Anterior cingulate cortex (tissue), 58 donors: ENCODE measurements at places on chromosomes 2 and 18.

GRCh38 chr2:201235860-201236811, 24.2 kb upstream of the CASP8 start:
- no peak for DNase-seq

DNA sequence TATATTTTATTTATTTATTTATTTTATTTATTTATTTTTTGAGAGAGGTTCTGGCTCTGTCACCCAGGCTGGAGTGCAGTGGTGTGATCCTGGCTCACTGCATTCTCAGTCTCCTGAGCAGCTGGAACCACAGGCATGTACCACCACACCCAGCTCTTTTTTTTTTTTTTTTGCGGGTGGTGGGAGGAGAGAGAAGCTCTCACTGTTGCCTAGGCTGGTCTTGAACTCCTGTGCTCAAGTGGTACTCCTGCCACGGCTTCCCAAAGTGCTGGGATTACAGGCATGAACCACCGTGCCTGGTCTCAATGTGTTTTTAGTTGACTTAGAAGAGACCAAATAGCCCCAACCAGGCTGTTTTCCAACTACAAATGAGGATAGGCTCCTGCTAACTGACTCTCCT, 80.7 kb downstream of the PDCL3 start:
- DNase-seq = no peak

DNA sequence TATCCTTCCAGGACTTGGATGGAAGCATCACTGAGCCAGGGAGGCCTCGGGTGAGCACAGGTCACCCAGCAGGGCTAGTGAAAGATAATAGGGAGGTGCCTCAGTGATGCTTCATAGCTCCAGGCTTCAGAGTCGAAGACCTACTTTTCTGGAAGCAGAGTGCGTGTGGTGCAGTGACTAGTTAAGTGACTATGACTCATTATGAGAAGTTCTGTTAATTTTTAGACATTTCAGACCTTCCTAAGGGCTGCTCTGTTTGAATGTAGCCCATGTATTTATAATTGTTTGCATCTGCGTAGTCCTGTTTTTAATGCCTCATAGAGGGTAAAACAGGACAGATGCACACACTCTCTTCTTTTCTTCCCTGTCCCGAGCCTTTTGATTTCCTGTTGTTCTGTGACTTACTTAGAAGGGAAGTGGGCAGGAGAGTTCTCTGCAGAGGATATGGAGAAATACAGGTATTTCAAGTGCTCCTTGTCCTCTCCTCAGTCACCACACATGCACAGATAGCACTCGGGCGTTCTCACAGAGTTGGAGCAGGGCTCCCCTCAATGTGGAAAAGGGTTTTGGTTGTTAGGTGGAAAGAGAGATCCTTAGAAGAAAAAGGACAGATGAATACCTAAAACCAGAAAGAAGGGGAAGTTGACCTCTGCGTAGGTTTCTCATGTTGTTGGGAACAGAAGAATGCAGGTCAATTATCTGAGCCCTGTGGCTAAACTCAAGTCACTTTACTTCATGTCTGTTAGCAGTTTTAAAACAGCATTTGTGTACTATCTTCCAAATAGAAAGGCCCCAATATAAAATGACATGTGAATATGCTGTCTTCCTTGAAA, 34.7 kb downstream of the RALB start:
- no peak for DNase-seq

DNA sequence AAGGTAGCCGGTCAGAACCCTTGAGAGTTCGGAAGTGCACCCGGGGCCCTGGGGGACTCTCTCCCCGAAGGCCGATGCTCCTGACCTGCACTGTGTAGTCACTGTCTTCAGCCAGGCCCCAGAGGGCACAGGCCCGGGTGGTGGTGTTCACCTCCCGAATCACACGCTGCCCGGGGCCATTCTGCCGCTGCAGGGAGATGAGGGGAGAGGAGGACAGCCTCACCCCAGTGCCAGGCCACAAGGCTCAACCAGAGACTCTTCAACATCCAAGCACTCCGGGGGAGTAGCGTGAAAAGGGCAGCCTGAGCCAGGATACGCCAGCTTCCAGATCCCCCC, 1.1 kb downstream of the FNDC4 start:
- no peak for DNase-seq

- DNase-seq = no peak
Observed at GRCh38 chr2:183035954-183036669, 2.1 kb downstream of the NCKAP1 start.

- no peak for DNase-seq
Observed at GRCh38 chr2:186325827-186326535, 160.1 kb upstream of the ZC3H15 start.

GRCh38 chr2:99754210-99754609, 264.4 kb upstream of the REV1 start:
- DNase-seq = no peak
